ENCODE measurements at places on chromosomes 11 and 22.

GRCh38 chr11:27201454-27202302, 161.1 kb downstream of the BBOX1 start:
- DNase-seq = no peak

DNA sequence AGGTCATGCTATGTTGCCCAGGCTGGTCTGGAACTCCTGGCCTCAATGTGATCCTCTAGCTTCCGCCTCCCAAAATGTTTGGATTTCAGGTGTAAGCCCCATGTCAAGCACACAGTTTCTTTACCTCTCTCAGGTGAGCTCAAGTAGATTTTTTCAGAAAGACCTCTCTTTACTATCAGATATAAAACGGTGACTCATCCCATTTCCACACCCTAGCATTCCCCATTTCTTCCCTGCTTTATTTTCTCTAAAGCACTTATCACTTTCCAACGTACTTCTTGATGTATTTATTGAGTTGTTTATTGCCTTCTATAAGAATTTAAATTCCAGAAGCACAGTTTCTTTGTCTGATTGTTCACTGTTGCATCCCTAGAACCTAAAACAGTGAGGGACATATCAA, 3.7 kb downstream of the TSG101 start:
- DNase-seq = no peak

GRCh38 chr11:34641456-34641855, 20.6 kb downstream of the EHF start:
- DNase-seq = no peak

- DNase-seq = no peak
Observed at GRCh38 chr22:49637255-49637760, 190.4 kb downstream of the BRD1 start.

DNA sequence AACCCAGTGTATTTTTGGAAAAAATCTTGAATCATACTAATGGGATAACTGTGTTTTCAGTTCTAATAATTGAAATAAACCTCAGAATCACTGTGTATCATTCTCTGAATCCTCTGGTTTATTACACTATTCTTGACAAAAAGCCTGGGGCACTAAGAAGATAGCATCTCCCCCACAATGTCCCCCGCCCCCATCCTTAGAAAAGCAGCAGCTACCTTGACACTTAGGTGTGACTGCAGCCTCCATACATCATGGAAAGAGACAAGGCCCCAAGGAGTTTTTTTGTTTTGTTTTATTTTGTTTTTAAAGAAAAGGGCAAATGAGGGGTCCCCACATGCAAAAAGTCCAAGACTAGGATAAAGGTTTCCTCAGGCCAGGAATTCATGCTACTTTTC, 124.8 kb downstream of the APOL5 start:
- DNase-seq = no peak

GRCh38 chr11:33895752-33896137, 3.9 kb upstream of the LMO2 start:
- no peak for DNase-seq

DNA sequence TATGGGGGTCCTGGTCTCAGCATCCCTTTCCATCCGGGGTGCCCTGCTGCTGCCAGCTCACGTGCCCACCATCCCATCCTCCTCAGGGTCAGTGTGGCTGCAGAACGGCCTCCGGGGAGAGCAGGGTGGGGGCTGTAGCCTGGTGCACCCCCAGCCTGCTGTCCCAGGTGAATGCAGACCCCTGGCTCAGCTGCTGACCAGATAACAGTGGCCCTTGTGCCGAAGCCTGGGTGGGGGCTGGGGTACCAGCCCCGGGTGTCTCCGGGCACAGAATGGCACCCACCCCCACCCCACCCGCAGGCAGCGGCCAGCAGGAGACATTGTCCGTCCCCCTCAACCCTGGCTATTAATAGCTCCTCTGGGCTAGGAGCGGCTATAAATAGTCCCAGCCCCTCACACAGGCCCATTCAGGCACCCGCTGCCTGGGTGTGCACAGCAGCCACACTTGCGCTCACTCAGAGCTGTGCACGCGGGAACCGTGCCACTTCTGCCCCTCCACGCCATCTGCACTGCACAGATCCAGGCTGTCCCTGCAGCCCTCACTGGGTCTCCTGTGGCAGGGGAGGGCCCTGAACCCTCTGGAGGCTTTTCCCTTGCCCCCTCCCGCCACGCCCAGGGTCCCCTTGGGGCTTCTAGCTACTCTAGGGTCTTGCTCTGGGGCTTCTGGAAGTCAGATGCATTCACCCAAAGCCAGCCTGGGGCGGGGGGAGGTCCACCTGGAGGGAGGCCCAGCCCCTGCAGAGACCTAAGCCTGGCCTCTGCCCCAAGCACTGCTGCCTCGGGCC, 18.7 kb downstream of the CRELD2 start:
- DNase-seq = no peak

GRCh38 chr11:46693597-46694012, 6.8 kb downstream of the ARHGAP1 start:
- no peak for DNase-seq

DNA sequence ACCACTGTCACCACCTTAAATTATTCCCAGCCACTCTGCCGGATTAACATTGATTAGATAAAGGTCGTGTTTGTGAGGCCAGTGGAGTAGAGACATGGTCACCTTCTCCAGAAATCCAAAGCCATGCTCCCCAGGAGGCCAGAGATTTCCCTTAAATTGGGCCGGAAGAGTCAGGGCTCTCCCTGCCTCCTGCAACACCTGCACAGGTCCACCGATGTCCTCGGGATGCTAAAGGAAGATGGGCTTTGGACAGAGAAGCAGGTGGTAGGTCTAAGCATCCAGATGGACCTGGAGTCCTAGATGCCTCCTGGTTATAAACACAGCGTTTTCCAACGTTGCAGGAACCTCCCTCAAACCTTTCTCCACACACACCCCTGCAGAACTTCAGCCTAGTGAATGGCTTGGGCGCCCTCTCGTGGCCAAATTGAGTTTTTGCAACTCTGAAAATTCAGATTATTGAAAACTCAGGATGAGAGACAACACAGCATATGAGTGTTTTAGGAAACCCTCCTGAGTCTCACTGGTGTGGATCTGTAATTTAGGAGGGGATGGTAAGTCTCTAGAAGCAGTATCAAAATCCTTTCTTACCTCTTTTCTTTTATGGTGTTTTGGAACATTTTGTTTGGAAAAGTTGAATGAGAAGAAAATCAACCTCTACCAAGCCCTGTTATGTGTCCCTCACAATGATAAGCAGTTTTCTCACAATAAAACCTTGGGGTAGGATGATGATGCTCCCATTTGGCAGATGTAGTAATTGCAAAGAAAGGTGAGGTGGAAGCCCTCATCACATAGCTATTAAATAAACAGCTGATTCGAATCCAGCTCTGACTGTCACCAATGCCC, 109.6 kb downstream of the RRAS2 start:
- peak; percentile 69 for DNase-seq

DNA sequence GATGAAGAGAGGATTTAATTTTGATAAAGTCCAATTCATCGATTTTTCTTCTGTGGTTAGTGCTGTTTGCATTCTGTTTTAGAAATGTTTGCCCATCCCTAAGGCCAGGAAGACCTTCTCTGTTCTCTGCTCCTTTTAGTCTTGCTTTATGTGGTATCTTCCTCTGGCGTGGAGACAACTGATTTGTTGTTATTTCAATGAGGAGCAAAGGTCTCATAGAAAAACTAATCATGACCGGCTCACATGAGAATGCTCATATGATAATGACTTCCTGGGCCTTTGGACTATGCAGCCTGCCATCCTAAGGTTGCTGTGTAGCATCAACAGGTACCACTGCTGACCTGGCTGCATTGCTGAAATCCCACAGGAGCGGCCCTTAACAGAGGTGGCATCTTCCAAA, 19.8 kb downstream of the SCGB1A1 start:
- DNase-seq = no peak

DNA sequence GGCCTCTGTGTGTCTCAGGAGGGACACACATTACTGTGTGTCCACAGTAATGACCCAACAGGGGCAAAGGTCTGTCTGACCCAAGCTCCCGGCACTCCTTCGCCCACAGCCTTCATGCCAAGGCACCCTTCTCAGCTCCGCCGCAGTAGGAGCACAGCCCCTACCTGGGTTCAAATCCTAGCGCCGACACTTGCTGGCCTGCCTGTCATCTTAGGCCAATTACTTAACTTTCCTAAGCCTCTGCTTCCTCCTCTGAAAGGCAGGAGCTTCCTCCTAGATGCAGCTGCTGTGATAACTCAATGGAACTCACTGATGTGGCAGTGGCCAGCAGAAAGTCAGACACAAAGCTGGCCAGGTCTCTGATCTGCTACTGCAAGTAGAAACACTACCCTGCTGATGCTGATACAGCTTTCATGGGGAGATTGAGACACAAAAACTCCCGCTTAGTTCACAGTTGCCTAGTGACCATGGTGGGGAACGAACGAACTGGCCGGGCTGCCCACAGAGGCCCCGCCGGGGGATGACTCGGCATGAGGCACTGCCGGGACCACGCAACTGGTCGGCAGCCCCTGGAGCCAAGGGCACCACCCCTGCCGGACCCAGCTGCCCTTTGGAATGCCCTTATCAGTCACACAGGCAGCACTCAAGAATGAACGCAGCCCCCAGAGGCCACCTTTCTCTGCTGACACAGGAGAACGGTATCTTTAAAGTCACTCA, 8.1 kb downstream of the EHD1 start:
- no peak for DNase-seq

- DNase-seq = no peak
Observed at GRCh38 chr11:65135633-65136145, 1.4 kb upstream of the SYVN1 start.

- DNase-seq = no peak
Observed at GRCh38 chr11:846496-847098, 3.9 kb downstream of the TSPAN4 start.

DNA sequence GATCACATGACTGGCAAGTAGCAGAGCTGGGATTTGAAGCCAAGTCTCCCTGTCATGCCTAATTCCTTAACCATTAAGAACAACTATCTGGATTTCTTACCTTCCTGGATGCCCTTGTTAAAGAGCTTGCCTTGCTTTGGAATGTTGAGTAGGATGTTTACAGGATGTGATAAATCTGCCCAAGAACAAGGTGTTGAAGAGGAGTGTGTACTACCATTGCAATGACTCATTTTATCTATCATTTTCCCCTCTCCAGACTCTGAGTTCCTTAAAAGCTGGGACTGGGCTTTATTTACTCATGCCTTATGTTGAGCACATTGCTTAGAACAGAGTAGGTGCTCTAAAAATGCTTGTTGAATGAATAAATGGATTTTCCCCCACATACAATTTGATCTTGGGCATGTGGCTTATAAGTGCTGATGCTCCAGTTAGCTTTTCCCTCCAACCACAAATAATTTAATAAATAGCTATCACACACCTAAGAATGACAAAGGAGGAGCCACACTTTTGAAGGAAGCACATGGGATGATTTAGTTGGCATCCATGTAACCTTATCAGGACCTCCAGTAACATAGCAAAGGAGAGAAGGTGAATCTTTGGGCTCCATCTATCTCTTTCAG, 268.6 kb upstream of the SESN3 start:
- DNase-seq = no peak

DNA sequence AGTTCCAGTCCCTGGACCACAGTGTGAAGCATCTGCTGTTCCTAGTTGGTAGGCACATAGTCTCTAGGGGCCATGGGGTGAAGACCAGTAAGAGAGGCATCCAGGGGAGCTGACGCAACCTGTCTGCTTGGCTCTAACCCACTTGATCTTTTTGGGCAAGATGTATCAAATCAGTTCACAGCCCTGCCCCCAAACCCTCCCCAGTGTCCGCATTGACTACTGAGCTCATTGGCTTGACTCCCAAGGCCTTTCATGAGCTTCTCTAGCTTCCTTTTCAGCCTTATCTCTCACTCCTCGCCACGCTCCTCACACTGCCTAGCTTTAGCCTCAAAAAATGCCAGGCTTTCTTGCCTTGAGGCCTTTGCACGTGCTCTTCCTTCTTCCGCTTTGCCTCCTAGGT, 29.7 kb upstream of the ABCC8 start:
- DNase-seq = no peak

DNA sequence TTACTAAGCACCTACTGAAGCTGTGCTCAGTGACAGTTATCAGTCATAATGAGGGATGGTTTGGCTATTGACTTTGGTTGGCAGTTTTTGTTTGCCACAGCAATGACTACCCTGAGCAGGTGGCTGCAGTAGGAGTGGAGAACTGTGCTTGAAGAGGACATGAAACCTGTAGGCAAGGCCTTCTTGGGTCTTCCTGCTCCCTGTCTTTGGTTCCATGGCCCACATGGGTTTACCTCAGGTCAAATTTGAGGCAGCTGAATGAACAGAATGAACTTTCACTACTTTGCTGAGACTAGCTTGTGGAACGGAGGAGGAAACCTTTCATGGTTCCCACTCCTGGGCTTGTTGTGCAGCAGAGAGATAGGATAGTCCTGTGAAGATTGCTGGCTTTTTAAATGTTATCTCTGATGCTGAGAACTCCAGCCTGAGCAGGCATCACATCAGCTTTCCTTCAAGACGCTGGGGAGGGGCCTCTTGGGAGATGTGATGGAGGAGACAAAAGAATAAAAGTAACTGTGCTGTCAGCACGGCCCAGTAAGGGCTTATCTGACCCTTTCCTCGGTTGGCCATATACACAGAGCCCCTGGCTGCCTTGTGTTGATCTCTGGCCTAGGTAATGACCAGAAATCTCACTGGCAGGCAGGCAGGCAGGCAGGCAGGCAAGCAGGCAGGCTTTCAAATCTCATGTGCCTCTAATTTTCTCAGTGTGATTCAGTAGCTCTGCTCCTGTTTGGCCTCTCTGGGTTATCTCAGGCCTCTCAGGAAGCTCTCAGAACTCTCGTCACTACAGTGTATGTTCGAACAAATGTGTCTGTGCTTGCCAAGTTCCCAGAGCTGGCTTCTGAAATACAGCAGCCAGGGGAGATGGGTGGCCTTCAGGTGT, 12.0 kb downstream of the STIM1 start:
- DNase-seq = no peak

Measured in NCI-H446 (cell line).